Stimulated activated CD4-positive, alpha-beta T cell treated with anti-CD3 and anti-CD28 coated beads, TNF-alpha, amount 100 ng/mL, for 1 hour (primary cell): ENCODE measurements at places on chromosomes 12 and 14.

DNA sequence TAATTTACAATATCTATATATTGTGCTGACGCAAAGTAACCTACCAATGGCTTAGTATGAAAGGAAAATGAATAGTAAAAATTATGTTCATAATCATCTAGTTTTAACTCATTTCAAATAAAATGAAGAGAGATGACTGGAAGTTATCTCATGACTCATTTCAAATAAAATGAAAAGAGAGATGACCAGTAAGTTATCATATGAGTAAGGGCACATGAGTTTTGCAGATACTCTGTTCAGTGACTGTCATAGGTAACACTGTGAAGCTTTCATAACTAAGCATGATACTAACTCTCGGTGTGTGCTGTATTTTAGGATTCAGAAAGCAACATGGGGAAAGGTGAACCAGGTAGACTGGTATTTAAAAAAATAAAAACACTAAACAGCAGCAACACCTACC lies 364.5 kb upstream of the DIO2 start:
- no peak for DNase-seq

DNA sequence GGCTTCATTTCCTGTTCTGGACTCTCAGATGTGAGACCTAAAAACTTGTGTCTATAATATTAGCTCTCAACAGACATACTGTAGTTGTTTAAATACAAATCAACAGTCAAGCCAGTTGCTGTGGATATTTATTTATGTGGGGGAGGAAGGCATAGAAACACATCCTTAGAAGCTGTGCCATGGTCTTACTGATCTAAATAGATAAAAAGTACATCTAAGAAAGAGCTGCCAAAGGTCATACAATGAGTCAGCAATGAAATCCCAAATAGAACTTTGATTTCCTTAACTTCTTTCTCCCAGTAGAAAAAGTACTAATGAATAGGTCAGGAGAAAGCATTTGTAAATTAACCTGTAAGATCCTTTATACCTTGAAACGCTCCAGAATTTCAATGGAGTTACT lies 185.1 kb downstream of the AKAP6 start:
- DNase-seq: no peak

DNA sequence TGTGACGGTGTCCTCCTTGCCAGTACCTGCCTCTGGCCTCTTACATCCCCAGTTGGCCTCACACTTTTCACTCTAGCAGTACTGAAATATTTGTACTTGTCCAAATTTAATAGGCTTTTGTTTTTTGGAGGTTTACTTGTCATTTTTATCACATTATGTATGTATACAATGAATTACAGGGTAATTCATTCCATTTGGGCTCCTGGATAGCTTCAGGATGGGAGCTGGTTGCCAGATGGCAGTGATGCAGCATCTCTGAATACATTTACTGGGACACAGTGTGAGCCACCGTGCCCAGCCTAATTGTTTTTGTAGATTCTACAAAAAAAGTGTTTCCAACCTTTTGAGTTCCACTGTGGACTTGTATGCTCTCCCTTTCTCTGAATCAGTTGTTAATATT lies 13.4 kb downstream of the CCDC77 start:
- DNase-seq: no peak

GRCh38 chr14:90496379-90496778 lies 99.5 kb downstream of the CALM1 start:
- no peak for DNase-seq

DNA sequence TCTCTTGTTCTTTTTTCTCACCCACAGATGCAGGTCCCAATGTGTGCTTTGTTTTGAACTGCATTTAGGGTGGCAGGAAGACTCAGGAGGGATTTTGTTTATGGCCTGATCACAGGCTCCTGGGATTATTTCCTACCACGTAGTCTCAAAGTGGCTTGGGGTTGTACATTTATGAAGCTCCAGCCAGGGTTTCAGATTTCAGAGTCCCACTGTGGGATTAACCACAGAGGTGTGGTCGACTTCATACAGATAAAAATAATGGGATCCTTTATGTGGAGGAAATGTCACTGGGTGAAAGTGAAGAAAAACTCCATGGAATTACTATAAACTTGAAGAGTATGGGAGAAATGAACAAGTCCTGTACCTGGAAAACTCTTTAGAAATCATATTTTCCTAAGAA lies 14.2 kb upstream of the PPP1R1A start:
- no peak for DNase-seq

GRCh38 chr14:51789596-51789995 lies 70.8 kb upstream of the GNG2 start:
- no peak for DNase-seq
